ENCODE measurements at places on chromosomes 13 and 19.
A peak's percentile ranks its signal among the peaks of the same experiment; 100 is the strongest.

DNA sequence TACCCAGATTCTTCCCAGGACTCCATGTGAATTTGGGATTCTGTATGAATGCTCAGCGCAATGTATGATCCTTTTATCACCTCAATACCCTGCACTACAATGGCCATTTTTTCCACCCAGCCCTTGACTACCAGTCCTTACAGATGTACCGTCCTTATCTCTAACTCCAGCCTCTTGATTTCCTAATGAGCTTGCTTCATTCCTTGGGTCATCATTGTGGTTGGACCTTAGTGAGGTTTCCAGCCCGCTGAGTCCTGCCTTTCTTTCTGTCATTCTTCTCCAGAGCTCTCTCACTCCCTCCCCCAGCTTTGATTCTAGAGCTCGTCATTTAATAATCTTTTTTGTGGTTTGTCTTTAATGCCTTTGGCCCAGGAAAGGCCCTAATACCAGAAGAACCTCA lies 438.5 kb downstream of the ZNF536 start:
- no peak for DNase-seq

GRCh38 chr13:88656751-88657150 lies 985.6 kb downstream of the SLITRK5 start:
- no peak for DNase-seq

DNA sequence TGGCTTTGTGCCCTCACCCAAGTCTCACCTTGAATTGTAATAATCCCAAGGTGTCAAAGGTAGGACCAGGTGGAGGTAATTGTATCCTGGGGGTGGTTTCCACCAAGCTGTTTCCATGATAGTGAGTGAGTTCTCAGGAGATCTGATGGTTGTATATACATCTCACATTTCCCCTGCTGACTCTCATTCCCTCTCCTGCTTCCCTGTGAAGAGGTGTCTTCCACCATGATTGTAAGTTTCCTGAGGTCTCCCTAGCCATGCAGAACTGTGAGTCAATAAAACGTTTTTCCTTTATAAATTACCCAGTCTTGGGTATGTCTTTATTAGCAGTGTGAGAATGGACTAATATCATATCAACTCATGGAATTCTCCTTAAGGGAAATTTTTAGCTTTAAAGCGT lies 302.6 kb downstream of the LIG4 start:
- no peak for DNase-seq

DNA sequence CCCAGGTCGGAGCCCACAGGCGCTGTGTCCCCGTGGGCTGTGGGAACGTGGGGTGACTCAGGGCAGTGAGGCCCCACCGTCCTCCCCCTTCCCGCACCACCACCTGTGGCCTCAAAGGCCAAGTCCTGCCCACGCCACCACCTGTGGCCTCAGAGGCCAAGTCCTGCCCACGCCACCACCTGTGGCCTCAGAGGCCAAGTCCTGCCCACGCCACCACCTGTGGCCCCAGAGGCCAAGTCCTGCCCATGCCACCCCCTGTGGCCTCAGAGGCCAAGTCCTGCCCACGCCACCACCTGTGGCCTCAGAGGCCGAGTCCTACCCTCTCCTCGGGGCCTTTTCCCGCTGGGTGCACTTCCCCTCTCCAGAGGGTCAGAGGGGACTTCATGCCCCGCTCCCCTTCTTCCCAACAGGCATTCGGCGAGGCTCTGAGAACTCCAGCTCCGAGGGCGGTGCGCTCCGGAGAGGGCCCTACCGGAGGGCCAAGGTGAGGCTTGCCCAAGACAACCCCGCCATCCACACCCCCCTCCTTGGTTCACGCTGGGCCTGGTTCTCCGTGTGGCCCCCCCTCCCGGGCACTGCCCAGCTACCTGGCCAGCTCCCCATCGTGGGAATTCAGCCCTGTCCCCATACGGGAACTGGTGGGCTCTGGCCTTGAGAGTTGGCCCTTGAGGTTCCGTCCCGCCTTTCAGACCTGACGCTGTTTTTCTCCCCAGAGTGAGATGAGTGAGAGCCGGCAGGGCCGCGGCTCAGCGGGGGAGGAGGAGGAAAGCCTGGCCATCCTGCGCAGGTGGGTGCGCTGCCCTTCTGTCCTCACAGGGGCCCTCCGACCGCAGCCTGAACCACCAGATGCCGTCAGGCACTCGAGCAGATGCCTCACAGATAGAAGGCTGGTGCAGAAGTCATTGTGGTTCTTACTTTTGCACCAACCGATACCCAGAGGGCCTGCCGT lies 27.4 kb upstream of the F7 start:
- no peak for DNase-seq

GRCh38 chr13:102980331-102980982 lies 85.8 kb downstream of the SLC10A2 start:
- DNase-seq = no peak

- DNase-seq = no peak
These were observed 29.0 kb downstream of the CARS2 start for GRCh38 chr13:110676595-110677587.

GRCh38 chr13:99425485-99426341 lies 75.6 kb upstream of the TM9SF2 start:
- peak; percentile 61 for DNase-seq

DNA sequence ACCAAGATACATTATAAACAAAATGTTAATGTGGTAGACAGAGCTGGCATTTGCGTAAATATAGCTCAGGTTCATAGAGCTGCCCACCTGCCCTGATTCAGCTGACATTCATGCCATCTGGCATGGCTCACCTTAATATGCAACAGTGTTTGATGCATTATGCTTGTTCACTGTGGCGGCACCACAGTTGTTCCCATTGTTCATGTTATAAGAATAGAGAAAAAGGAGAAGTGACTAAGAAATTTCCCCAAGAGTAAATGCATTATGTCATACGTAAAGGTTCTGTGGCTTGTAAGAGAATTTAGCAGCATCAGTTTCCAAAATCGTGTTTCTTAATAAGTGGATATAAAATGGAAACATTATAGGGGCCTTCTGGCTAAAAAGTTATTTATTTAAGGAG lies 4.5 kb downstream of the CCNA1 start:
- no peak for DNase-seq

DNA sequence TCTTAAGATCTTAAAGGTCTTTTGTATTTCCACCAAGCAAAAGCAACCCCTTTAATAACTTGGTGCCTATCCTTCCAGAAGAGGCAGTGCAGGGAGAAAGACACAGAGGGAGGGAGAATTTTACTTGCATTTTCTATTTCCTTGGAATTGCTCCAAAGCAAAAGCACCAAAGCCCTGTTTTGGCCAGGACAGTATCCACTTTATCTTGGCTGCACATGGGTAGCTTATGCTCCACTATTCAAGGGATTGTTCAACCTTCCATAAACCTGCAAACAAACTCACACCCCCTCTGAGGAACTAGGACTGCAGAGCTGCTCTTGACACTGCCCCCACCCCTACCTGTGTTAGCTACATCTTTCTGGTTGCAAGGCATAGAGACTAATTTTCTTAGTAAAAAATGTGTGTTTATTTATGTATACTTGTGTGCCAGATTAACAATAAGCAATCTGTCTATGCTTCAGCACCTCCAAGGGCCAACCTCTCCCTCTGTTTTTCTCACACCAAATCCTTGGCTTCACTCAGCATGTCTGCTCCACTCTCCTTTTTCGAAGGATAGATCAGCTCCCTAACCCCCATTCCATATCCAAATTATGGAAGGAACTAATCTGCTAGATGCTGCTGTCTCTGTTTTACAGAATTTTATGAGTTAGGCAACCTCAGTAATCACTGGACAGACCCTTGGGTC lies 68.1 kb upstream of the KLF12 start:
- no peak for DNase-seq

GRCh38 chr19:45667620-45668341 lies at the start of gene GIPR:
Gene GIPR (plus strand): TSS chr19:45668221. CDS start chr19:45669521, 1,300 bp downstream.
- no peak for DNase-seq

DNA sequence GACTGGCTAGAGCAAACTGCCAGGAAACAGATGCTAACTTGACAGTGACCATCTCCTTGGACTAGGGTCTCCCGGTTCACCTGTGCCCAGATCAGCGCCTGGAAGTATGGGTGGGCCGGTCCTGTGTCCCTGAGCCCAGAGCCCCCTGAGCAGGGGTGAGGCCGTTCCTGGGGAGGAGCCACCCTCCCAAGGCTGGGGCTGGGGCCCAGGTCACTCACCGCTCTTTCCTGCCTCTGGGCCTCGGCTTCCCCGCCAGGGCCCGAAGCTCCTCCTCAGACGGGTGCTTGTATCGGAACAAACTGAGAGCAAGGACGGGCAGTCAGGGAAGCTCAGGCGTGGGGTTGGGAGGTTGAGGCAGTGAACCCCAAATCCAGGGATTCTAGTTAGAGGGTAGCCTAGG lies 5.4 kb downstream of the TMEM161A start:
- DNase-seq = no peak

GRCh38 chr13:36758345-36758744 lies 60.7 kb upstream of the RFXAP start:
- DNase-seq = no peak

- no peak for DNase-seq
These were observed 606.0 kb downstream of the EFNB2 start for GRCh38 chr13:105929505-105929904.

DNA sequence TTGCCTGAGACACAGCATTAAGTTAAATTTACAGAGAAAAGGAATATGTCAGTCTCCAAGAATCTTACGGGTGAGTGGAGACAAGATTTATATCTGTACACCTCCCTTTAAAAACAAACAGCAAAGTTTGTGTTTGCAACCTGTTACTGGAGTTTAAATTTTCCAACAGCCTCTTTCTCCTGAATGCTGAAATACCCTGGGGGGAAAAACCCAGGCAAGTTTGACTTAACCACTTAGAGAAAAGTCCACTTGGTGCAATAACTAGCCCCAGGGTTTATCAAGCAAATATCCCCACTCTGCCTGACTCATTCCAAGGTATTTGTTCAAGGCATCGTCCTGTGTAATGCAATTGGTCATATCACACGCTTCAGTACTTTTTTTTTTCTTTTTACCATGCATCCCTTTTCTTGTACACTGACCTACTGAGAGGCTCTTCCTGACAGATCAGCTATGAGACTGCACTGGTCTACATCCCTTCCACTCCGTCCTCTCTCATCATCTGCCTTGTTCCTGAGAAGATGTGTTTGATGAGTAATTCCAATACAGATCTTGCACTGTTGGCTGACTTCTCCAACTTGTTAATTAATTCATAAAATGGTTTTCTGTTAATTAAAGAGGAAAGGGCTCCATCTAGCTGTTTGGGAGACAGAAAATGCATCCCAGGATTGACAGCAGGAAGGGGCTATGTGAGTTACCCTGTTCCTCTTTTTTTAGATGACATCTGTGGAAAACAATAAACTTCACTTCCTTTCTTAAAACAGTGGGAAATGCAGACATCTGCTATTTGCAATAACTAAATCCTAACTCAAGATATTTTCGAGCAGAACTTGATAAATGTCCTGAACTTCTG lies 212.5 kb upstream of the IRS2 start:
- DNase-seq = no peak

DNA sequence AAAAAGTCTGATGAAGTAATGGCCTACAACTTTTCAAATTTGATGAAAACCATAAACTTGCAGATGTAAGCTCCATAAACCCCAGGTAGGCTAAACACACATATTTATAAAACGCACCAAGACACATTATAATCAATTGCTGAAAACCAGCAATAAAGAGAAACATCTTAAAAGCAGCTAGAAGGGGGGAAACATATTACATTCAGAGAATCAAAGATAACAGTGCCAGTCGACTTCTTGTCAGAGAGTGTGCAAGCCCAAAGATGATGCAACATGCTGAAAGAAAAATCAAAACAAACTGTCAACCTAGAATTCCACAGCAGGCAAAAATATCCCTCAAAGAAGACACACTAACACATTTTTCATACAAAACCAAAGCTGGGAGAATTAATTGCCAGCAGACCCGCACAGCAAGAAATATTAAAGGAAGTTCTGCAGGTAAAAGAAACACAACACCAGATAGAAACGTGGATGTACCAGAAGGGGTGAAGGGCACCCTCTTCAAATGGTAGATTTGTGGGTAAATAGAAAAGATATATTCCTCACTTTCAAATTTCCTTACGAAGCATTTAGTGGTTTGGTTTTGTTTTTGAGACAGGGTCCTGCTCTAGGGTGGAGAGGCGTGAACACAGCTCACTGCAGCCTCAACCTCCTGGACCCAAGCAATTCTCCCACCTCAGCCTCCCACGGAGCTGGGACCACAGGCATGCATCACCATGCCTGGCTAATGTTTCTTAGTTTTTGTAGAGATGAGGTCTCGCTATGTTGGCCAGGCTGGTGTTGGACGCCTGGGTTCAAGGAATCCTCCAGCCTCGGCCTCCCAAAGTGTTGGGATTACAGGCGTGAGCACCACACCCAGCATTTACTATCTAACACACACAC lies 16.5 kb upstream of the ATP1A3 start:
- DNase-seq = no peak

- DNase-seq = no peak
These were observed 66.5 kb downstream of the SERP2 start for GRCh38 chr13:44440046-44440608.

- DNase-seq = no peak
These were observed 20.6 kb upstream of the PLPP2 start for GRCh38 chr19:311813-312261.

DNA sequence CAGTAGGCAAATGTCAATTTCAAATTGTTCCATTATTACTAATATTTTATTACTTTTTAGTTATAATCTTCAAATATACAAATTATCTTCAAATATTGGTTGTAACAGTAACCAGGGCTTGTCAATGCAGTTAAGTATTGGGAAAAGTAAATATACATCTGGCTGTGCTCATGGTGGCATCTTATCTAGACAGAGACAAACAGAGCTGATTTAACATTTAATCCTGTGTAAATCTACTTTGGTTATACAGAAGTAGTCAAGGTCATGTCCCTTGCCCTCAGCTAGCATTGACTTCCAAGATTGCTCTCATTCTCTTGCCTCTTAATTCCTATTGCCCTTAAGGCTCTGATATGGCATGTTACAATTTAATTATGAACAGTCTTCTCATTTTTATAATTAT lies 98.4 kb upstream of the KLHL1 start:
- no peak for DNase-seq

DNA sequence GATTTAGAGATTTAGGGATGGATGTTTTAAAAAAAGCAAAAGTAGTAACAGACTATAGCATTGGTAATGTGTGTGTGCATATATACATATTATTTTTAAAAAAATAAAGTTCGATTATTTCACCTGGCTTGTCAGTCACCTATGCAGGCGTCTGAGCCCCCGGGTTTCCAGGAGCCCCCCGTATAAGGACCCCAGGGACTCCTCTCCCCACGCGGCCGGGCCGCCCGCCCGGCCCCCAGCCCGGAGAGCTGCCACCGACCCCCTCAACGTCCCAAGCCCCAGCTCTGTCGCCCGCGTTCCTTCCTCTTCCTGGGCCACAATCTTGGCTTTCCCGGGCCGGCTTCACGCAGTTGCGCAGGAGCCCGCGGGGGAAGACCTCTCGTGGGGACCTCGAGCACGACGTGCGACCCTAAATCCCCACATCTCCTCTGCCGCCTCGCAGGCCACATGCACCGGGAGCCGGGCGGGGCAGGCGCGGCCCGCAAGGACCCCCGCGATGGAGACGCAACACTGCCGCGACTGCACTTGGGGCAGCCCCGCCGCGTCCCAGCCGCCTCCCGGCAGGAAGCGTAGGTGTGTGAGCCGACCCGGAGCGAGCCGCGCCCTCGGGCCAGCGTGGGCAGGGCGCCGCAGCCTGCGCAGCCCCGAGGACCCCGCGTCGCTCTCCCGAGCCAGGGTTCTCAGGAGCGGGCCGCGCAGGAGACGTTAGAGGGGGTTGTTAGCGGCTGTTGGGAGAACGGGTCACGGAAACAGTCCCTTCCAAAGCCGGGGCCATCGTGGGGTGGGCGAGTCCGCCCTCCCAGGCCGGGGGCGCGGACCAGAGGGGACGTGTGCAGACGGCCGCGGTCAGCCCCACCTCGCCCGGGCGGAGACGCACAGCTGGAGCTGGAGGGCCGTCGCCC lies 840 bp upstream of the CCNA1 start:
- DNase-seq = no peak

- no peak for DNase-seq
These were observed 99.9 kb downstream of the COL4A2 start for GRCh38 chr13:110407021-110407420.
